Psoas muscle (tissue), 8 donors: ENCODE measurements at places on chromosomes 6 and 20. TPM values are rescaled to one million over a fixed set of nuclear protein-coding genes. Genes with fewer than 3 reads are reported as not detected.
A peak's percentile ranks its signal among the peaks of the same experiment; 100 is the strongest.

The HAO1 gene
- total RNA-seq = not detected

The ADGRF4 gene
- not detected for total RNA-seq

The ZMYND8 gene
- total RNA-seq = 17.7 TPM

The PDE7B gene
- 4.3 TPM for total RNA-seq

GRCh38 chr6:133954657-133955576 lies 1.9 kb downstream of the TBPL1 start:
- no peak for DNase-seq

GRCh38 chr6:18491308-18492045 lies 104.3 kb downstream of the RNF144B start:
- DNase-seq = no peak

DNA sequence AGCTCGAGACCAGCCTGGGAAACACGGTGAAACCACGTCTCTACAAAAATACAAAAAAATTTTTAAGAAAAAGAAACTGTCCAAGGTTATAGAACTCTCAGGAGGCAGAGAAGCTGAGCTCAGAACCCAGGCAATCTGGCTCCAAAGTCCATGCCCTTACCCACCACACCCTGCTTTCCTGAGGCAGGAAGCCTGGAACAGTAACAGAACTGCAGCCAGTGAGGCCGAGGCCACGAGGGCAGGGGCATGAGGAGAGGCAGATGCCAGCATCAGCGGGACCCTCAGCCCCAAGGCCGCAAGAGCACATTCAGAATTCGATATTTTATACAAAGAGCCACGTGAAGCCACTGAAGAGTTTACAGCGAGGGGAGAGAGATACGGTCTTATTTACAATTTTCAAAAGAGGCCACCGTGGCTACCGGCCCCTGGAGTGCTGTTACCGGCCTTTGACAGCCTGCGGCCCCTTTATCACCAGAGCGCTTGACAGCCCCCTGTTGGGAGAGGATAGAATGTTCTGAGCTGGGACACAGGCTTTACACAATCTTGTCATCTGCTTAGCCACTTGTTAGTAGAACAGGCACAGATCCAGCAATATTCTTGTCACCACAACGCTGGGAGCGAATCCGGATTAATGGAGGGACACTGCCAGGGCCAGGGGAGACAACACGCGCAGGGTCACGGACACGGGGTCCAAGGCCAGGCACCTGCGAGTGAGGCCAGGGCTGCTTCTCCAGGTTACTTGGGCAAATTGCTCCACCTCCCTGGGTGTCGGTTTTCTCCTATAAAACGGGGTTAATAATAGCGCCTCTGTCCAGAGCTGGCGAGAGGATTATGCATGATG lies 5.6 kb downstream of the SPATA2 start:
- peak; percentile 87 for DNase-seq

DNA sequence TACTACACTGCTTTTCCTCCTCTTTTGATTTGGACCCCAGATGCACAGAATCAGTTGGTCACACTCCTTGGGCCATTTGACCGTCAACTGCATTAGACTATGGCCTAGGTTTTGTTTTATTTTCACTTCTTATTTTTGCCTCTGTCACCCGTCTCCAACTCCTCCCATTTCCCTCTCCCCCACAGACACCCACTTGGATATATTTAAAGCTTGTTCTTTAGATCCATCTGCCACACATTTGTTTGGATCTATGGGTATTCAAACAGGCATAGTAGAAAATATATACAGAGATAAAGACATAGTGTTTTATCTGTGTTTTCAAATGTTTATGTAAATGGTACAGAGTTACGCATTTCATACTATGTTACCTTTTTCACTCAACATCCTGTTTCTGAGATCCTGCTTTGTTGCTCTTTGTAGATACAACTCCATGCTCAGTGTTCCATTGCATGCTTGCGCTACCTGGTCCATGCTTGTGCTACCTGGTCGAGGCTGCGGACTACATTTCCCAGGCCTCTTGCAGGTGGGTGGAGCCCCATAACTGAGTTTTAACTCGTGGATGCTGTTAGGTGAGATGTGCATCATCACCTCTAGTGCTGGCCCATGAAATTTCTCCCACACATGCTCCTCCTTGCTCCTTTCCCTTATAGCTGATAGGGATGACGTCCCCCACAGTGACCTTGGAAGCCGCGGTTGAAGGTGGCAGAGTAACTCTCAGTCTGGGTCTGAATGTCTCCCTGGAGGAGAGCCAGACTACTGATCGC lies 11.5 kb upstream of the PREX1 start:
- DNase-seq = no peak

GRCh38 chr6:127343809-127344659 lies 625 bp upstream of the ECHDC1 start:
- no peak for DNase-seq

- no peak for DNase-seq
These were observed 115.9 kb upstream of the BEND6 start for GRCh38 chr6:56838965-56839364.

DNA sequence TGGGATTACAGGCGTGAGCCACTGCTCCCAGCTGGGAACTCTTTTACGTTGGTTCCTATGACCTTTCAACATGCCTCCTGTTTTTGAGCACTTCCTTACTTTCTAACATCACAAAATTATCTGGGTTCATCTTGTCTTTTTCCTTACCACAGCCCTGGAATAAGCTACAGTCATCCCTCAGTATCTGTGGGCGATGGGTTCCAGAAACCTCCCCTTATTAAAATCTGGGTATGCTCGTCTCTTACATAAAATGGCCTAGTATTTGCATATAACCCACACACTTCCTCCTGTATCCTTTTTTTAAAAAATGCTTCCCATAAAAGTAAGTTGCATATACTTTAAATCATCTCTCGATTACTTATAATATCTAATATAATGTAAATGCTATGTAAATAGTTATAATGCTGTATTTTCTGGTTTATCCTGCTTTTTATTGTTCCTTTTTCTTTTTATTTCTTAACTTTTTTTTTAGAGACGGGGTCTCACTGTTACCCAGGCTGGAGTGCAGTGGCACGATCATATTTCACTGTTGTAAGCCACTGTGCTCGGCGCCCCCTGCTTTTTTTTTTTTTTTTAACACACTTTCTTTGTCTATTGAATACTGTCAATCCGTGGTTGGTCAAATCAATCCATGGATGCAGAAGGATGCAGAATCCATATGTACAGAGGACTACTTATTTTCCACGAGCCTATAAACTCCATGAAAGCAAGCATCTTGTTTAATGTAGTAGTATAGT lies 9.2 kb downstream of the RPF2 start:
- DNase-seq = no peak

GRCh38 chr20:58598211-58599015 lies 52.7 kb upstream of the STX16 start:
- peak; percentile 77 for DNase-seq
